Occipital lobe (tissue), 3 donors: ENCODE measurements at places on chromosomes 12 and 14.
A peak's percentile ranks its signal among the peaks of the same experiment; 100 is the strongest.

DNA sequence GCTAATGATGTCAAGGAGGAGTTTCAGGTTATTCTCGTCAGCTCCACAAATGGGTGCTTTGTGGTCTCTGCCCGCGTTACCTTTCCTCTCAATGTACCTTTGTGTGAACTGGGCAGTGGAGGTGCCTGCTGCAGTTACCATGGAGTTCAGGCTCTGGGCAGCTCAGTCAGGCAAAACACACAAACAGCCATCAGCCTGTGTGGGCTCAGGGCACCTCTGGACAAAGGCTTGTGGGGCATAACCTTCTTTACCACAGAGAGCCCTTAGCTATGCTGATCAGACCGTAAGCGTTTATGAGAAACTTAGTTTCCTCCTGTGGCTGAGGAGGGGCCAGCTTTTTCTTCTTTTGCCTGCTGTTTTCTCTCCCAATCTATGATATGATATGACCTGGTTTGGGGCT, 16.7 kb upstream of the PAPLN start:
- DNase-seq: no peak

DNA sequence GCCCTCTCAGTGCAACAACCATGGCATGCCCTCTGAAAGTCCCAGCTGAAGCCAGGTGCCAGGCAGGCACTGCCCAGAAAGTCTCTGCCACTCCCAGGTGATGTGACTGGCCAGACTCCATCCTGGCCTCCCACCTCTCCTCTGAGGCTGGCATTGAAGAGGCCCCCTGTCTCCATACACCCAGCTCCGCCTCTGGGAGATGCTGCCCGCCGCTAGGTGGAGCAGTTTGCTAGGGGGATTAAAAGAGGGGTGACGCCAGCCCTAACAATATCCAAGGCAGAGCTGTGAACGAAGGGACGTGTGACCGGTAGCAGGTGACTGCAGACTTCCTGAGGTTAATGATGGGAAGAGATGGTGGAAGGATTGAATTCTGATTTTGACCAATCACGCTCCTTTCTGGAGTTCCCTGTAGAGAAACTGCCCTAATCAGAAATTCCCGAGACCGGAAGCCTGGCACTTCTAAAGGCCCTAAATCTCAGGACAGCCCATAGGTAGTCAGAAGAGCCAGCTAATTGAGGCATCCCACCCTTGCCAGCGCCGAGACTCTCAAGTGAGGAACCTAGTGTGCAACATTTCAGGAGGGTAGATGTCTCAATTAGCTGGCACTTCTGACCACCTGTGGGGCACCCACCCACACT, 8.3 kb upstream of the PLEK2 start:
- no peak for DNase-seq

GRCh38 chr12:93884794-93885460, 207.8 kb downstream of the CRADD start:
- DNase-seq: no peak

DNA sequence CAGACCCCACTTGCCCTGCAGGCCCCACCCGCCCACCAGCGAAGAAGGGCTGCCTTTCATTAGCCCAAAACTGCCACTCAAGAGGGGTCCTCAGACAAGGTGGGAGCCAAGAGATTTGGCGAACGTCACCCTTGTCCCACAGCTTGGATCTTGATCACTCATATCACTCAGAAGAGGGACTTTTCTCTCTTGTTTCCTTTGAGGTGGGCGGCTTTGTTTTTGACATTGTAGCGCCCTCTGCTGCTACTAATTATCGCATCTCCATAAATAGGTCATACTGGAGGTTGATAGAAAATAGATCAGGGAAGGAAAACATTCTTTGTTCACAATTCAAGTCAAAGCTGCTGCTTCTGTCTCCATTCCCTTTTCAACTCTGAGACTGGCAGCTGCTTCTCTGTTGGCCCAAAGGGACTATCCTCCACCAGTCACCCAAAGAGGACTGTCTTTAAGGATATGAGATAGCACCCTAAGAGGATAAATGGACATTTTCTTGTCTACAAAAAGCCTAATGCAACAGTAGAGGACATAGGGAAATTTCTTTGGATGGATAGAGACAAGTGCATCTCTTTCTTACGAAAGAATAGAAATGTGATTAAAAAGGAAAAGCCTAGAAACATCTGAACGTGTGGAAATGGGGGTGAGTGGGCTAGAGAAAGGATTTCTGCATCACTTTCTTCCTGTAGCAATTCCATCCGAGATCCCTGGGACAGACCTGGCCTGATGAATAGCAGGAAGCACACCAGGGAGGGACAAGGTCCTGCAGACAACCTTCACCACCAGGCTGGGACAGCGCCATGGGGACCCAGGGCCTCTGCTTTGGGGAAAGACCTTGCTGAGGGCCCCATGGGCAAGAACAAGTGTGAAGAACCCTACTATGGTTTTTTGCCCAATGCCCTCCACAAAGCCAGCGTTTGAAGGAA, 115.8 kb downstream of the DAD1 start:
- no peak for DNase-seq

DNA sequence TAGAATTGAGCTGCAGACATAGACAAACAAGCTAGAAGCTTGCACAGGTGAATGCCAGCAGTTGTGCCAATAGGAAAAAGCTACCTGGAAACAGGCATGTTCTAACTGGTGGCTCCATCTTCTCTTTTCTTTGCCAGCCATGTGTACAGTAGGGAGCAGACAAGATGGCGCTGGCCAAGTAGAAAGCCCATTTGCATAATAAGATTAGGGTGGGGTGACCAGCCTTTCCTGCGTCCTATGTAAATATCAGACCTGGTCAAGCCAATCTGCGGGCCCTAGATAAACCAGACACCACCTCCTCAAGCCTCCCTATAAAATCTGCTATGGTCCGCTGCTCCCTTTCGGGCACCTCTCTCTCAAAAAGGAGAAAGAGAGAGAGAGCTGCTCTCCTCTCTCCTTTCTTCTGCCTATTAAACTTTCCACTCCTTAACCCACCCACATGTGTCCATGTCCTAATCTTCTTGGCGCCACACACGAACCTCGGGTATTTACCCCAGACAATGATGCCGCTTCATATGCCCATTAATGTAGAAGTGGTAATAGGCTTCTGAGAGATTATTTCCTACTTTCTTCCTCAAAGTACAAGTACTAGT, 201.0 kb downstream of the SLC25A21 start:
- DNase-seq: no peak

- DNase-seq: no peak
These were observed 357.9 kb downstream of the BCL11B start for GRCh38 chr14:98913967-98914650.

DNA sequence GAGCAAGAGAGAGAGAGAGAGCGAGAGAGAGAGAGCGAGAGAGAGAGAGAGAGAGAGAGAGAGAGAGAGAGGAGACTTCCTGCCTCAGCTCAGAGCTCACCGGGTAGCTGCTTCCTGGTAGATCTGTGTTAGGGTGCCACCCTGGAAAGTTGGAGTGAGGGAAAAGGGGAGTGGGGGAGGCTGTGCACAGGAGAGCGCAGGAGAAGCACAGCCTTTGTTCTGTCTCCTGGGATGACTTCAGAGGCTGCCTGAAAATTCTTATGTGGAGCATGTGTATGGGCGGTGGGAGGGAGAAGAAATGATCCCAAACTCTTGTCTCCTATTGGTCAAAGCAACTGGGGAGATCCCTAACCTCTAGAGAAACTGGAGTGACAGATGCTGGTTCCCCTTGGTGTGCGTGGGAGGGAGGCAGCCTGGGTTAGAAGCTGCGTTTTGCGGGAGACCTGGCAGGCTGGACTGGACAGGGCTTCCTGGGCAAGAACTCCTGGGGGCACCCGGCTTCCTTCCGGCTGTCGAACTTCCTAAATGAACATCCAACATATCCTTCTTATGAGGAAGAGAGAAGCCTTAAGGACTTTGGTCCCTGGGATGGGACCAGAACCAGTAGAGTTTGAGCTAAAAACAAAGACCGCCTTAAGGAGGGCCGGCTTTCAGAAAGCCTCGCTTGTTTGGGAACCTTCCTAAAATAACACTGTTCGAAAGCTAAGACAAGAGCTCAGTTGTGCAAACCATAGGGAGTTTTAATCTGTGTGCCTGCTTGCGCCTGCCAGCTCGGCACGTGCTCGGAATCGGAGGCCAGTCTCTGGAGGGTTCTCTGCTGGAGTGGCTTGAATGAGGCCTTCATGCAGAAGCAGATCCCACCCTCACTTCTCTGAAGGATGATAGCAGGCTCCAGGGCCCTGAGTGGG, 30.4 kb upstream of the BEGAIN start:
- peak; percentile 36 for DNase-seq

- DNase-seq: no peak
These were observed 208.6 kb downstream of the RASSF9 start for GRCh38 chr12:85627584-85627983.

DNA sequence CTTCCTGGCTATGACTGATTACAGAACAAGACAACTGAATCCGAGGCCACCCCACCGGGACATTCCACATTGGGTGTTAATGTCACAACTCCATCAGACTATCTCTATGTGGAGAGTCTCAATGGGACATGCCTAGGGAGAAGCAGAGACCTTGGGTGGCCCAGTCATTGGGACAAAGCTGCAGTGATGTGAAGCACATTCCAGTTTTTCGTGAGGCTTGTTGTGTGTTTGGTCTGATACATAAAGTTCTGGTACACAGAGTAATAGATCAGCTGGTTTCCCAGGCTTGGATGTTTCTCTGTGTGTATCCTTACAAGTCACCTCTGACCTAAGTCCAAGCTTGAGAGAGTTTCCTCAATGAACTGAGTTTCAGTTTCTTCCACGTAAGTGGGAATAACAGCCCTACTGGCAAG, 42.3 kb downstream of the CPM start:
- no peak for DNase-seq

DNA sequence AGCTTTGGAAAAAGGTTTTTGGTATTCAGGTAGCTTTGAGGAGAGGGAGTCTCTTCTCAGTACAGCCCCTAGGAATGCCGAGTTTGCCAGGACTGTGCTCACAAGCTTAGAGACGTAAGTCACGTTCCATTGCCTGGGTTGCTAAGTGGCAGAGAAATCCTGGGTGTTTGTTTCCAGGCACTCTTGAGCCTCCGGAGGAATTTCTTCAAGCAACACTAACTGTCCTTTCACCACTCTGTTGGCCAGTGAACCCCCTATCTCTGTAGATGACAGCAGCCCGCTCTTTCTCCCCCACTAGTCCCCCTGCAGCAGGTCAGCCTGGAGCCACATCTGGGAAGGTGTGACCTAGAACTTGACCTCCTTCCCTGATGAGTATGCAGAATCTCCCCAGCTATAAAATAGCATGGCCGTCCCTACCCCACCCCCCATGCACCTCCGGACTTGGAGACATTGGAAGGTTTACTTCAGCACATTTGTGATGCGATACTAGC, 162.7 kb downstream of the ZFP36L1 start:
- DNase-seq: no peak

DNA sequence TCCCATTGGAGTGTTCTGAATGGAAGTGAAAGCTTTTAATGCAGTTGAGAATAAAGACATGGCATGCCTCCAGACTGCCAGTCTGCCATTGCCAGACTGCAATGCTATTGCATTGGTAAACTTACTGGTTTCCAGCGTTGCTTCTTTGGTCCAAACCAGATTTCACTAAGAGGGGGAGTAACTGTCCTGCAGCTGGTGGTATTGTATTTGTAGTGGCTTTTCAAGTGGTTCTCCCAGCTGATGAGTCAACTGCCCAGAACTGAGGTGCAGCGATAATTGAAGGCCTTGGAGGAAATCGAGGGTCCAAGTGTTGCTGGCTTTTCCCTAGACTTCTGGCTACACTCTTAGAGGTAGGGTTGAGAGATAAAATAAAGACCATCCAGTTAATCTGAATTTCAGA, 31.9 kb downstream of the ERG28 start:
- no peak for DNase-seq

- DNase-seq: no peak
These were observed 95.2 kb downstream of the C12orf50 start for GRCh38 chr12:87933991-87934390.

- no peak for DNase-seq
These were observed 80.6 kb downstream of the PRICKLE1 start for GRCh38 chr12:42508913-42509460.

GRCh38 chr12:131528144-131528543, 182.7 kb upstream of the SFSWAP start:
- no peak for DNase-seq

DNA sequence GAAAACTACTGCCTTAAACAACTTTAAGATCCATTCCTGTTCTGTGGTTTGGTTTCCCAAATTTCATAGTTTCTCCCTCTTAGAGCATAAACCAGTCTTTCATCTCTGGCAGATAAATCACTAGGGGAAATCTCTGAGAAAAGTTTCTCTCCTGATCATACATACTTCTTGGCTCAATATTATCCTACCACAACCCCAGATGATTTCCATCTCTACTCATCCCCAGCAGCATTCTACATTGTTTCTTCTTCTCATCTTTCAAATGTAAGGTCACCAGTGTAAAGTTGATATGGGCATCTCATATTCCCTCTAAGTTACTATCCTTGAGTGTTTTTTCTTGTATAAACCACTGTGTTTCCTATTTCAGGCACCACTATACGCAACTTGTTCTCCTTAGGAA, 45.9 kb upstream of the PLEKHG7 start:
- no peak for DNase-seq

DNA sequence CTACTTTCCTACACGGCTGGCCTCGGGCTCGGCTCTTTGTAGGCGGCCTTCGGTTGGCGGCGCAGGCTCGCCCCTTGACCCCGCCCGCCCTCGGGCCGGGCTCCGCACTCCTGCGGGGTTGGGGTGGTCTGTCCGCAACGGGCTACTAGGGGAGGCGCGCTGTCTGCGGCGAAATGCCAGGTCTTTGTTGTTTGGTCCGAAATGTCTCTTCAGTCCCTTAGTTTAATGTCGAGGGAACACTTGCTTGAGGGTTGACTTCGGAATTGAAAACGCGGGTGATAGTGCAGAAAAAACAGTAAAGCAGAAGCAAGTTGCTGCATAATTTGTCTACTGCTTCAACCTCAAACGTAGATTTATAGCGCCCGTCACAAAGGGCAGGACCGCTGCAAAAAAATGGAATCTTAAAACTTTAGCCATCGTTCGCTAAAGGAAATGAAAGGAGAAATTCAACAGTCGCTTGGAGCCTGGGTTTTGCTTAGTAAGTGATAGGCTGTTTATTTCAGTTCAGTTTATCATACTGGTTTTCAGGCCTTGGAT, 390 bp downstream of the JKAMP start:
- DNase-seq: no peak

DNA sequence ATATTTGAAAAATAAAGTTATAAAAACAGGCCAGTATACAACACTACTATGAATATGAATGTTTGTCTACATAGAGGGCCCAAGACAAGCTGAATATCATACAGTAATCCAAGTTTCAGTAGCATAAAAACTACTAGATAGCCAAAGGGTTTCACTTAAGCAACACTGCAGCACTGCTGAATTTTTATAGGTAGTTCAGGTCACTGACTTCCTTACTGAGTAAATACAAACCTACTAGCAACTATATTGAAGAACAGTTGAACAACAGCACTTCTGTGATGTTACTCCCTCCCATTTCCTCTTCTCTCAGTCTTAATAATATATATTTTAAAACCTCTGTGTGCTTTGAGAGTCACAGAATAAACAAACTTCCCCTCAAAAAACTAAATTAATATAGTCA, 42.7 kb downstream of the GTF2A1 start:
- no peak for DNase-seq
